Activated CD4-positive, alpha-beta T cell treated with anti-CD3 and anti-CD28 coated beads for 24 hours (primary cell): ENCODE measurements at places on chromosomes 6 and 20.

- DNase-seq: no peak
These were observed 41.5 kb downstream of the ELMO2 start for GRCh38 chr20:46364670-46365486.

DNA sequence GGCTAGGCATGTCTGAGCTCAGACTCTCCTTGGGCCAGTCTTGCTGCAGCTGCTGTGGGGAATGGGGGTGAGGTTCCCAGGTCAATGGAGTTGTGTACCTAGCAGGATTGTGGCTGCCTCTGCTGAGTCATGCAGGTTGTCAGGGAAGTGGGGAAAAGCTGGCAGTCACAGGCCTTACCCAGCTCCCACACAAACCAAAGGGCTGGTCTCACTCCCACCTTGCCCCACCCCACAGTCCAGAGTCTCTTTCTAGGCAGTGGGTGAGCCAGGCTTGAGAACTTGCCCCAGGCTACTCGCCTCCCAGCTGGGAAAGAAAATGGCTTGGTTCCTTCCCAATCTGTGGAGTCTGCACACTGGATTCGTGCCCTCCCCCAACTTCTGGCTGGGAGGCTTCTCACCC, 65.7 kb downstream of the SCP2D1 start:
- DNase-seq: no peak

DNA sequence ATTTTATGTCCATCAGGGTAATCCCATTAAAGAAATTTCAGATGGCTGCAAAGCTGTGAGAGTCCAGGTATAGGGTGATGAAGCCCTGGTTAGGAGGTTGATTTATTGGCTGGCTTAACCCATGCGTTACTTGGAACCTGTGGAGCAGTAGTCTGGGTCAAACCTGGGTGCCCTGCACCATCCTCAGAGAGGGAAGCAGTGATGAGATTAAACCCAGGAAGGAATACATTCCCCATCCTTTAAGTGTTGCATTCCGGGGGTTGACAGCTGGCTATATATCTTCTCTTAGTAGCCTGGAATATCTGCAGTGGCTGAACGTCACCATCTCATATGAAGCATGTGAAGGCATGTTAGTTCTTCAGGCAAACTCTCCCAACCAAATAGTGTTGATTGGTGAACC, 44.9 kb upstream of the JAG1 start:
- no peak for DNase-seq

DNA sequence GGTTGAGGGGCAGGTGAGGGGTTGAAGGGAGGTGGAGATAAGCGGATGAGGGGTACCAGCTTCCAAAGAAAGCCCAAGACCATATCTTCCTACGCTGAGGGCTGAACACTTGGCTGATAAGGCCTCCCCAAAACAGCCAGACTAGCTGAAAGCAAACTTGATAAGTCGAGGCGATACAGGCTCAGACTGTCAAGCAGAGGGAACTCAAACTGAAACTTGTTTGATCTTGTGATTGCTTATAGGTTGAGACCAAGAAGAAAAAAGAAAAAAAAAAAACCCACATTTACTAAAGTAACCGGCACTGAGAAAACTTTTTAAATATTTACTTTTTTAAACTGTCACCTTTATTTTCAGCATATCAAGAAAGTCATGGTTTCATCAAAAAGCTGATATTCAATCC, 73.6 kb downstream of the TRERF1 start:
- no peak for DNase-seq

GRCh38 chr6:138690975-138691594, 82.5 kb upstream of the CCDC28A start:
- DNase-seq: no peak

DNA sequence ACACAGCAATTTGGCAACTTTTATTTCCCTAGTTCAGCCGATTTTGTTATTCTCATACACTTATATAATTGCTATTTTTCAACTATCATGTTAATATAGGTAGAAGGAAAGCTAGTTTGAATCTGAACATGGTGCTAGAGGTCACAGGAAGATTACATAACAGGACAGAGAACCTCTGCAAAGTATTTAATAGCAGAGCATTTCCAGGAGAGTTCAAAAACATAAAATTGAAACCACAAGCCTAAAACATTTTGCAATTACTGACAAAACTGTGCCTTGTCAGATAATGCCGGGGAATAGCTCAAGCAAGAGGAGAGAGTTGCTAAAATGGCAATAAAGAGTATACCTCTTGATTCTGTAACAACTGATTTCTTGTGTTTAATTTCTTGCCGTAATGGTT, 70.8 kb downstream of the TFAP2B start:
- no peak for DNase-seq

DNA sequence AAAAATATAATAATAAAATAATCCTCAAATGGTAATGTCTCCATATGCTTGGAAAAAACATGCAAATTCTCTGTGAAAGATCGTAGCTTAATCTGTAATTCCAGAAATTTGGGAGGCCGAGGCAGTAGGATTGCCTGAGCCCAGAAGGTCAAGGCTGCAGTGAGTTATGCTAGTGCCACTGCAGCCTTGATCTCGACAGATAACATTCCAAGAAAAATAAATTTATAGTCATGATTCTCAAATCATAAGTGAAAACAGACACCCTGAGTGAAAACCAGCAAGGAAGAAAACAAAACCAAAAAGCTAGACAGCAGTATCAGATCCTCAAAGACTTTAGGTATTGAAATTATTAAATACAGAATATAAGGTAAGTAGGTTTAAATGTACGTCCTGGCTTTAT, 3.8 kb upstream of the MUC21 start:
- DNase-seq: no peak

DNA sequence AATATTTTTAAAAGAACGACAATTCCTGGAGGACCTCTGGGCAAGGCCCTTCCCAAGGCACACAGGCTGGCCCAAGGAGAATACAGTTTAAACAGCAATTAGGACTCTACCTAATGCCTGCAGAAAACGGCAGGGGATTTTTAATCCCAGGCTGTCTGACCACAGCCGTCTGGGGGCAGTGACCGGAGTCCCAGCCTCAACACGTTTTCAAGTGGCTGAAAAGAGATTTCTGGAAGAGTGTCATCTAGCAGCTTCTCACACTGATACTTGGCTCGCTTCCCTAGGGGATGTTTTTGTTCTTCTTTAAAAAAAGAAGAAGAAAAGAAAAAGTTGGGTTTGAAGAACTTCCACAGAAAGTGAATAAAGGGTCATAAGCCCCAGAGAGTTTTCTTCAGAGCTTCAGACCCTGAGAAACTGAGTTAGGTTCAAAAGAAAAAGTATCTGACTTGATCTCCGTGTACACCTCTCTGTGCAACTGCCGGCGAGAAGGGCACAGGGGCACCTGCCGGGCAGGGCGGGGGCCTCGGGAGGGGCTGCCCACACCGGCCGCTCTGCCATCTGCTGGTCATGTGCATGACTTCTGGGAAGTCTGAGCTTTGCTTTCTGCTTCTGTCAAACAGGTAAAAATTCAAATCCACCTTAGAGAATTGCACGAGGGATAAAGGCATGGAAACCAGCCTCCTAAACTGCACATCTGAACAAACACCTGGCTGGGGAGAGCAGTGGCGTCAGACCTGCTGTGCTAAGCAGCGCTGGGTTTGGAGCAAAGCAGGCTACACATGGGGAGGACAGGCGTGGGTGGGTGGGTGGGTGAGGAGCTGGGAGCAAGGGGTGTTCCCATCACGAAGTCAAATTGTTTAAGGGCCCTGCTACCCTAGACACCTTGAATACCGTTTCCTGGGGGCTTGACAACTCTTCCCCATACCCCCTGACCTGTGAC, 33.0 kb downstream of the RRBP1 start:
- no peak for DNase-seq

DNA sequence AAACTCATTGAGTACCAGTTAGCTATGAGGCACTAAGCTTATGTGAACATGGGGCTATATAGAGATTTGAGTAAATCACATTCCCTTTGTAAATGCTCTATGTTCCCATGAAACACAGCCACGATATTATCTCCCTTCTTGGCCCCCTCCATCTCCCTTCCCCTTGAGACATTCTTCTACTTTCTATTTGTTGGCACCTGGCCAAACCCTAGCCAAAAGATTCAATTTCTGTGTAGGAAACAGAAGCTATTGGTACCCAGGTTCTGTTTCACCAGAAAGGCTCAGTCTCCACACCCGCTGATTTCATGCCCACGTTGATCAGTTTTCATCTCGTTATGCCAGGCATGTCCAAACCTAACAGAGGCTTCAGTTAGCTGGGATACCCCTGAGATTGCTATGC, 145.5 kb upstream of the LAMP5 start:
- no peak for DNase-seq

DNA sequence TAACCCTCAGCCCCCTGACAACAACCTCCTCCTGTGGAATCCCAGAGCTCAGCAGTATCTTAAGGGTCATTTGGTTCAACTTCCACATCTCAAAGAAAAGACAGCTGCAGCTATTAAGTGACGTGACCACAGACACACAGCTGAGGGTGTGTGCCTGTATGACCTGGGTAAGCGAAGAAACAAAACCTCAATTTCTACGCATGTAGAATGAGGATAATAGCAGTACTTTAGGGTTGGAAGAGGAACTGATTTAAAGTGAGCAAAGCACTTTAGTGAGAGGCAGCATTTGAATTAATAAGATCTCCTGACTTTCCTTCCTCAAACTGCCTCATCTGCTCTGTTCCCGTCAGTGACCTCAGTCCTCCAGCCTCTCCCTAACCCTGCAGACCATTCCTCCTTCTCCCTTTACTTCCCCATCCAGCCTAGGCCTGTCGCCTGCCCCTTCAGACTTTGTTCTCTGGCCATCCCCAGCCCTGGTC, 6.8 kb upstream of the ARMC2 start:
- DNase-seq: no peak

DNA sequence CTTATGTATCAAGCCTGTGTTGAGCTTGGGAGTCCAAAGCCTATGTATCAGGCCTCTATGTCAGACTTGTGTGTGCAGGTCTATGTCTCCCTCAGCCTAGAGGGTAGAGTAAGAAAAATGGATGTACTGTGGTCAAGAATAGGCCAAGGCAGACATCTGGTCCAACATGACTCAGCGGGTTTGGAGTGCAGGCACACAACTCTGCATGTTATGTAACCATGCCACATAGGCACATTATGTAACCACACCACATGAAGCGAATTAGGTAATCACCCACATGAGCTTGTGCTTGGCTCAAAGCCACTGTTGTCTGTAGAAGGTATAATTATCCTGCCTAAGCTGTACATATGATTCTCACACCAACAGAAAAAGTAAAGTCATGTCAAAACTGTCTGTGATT, 1190.5 kb upstream of the EYS start:
- no peak for DNase-seq

GRCh38 chr6:14120546-14120945, 3.0 kb downstream of the CD83 start:
- no peak for DNase-seq

DNA sequence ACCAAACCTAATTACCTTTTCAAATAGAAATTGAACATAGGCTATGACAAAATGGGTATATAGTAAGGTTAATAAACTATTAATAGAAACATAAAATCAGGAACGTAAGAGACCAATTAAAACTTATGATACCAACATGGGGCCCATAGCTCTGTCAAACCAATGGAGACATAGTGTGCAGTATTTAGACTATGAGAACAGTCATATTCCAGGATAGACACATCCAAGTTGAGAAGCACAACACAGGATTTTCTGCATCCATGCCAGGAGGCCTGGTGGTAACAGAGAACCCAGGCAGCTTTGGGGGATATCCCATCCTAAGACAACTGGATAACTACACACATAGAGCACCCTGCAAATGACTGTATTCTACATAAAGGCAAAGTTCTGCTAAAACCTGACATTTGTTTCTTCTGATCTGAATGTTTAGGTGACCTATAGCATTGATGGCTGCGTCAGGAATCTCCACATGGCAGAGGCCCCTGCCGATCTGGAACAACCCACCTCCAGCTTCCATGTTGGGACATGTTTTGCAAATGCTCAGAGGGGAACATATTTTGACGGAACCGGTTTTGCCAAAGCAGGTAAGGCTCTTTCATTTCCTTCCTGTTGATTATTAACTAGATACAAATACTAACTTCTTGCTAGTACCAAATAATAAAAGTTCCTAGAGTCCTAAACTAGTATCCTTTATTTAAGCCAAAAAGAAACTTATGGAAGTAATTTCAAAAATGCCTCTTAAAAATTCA, 202.7 kb downstream of the ARHGAP18 start:
- no peak for DNase-seq

DNA sequence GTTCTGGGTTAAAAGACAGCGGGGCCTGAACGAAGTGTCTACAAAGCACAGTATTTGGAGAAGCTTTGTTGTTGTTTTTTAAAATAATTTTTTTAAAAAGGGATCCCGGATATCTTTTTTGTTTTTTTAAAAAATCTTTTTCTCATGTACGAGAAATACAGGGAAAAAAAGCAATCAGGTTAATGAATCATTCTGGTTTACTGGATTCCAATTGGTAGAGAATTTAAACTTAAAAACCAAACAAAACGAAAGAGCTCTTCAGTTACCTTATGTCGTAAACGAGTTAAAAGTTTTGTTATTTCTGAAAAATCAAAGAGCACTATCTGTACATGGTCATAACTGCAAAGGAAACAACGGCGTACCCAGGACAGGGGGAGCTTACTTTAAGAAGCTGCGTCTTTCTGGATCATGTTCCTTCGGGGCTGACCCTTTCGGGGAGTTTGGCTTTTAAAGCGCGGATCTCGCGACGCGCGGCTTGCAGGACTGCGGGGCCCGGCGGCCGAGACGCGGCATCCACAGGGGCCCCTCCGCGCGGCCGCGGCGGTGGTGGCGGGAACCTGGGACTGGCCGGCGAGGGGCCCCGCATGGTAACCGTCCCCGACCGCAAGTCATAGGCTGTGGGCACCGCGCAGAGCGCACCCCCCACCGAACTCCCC, 927 bp downstream of the IL20RA start:
- DNase-seq: no peak

DNA sequence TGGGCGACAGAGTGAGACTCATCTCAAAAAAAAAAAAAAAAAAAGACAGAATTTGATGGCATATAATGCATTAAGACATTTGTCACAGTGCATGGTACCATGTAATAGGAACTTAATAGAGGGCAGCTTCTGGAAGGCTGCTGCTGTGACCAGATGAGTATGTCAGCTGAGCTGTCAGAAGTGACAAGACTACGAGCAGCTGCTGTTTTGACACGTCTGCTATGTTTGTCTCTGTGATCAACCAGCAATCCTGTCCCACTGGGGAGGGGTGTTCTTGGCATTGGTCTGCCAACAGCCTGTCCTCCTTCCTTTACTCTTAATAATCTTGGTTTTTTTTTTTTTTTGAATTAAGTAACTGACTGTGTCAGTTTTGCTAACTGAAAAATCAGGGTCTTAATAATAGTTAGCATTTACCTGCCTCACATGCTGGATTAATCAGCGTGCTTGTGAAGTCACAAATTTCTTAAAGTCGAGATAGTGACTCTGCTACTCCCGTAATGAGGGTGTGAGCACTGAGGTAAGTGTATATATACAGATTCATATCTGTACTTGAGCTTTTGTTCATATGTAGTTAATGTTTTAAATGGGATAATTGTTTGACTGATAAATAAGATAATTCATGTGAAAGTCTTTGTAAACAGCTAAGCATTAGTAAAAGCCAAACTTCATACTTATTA, 152.4 kb downstream of the BMP2 start:
- no peak for DNase-seq
